Sigmoid colon (tissue), 7 donors: ENCODE measurements at places on chromosomes 2 and 18.

- DNase-seq, result no peak
These were observed 233.4 kb downstream of the MTX2 start for GRCh38 chr2:176502619-176503018.

- DNase-seq, result no peak
These were observed 186.8 kb upstream of the CTAGE1 start for GRCh38 chr18:22604390-22604985.

GRCh38 chr2:55155206-55155605 lies 76.9 kb downstream of the CLHC1 start:
- DNase-seq, result no peak

DNA sequence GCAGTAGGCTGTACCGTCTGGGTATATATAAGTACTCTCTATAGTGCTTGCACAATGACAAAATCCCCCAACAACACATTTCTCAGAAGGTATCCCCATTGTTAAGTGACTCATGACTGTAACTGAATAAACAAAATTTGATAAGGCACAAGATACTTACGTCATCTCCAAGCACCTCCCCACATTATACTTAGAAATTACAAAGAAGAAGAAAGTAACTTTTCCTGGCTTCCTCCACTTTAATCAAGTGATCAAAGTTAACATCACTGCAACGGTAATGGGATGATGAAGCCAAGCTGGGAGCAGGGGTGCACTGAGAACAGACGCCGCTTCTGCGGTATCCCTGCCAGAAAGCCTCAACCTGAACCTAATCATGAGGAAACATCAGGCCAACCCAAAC lies 9.7 kb downstream of the TNS1 start:
- DNase-seq, result no peak

DNA sequence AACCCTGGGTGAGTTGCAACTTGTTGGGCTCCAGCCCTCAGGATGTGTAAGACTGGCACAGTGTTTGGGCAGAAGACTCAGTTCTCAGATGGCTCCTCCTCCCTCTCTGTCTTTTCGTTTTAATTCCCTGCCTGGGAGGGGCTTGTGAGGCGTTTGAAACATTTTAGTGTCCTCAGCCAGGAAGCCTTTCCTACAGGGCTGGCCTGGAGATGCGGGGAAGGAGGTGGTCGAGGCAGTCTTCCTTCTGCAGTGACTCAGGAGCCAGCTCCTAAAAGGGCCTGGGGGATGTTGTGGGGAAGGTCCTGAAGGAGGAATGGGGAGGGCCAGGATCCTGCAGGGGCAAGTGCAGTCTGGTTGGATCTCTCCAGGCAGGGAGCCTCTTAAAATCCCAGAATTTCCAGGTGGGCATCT lies 22.1 kb upstream of the IGFBP5 start:
- DNase-seq, result no peak

DNA sequence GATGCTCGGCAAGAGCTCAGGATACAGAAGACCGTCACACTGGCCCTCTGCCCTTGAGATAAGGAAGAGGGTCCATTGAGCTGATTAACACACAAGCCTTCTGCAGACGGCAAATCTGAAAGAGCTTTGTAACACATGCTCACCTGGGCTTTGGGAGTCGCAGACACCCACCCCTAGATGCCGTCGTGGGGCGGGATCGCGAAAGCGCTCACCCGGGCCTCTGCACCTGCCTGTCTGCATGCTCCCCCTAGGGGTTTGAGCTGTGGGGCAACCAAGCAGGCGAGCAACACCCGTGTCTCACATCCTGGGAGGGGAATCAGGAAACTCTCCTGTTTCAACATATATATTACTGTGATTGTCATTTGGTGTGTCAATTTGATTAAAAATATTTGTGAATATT lies 99.8 kb upstream of the KCNH7 start:
- DNase-seq, result no peak

GRCh38 chr2:68806511-68807109 lies 64.6 kb downstream of the BMP10 start:
- DNase-seq, result no peak

- no peak for DNase-seq
These were observed 95.6 kb downstream of the LAMA3 start for GRCh38 chr18:23784832-23785245.

GRCh38 chr2:207905546-207905945 lies 119.8 kb downstream of the PLEKHM3 start:
- no peak for DNase-seq

DNA sequence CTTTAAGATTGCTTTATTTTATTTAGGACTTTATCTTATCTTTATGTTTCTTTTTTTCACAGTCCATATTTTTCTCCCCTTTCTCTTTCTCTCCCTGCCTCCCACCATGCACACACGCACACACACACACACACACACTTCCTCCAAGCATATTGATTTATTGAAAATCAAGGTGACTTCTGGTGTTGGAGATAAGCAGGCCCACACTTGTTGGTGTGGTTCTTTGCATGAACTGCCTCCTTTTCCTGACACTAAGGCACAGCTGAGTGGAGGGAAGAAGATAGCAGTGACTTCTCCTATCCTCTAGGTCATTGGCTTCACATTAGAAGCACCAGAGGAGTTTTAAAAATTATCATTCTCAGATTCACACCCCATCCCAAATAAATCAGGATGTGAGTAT lies 18.0 kb downstream of the TBR1 start:
- DNase-seq, result no peak

DNA sequence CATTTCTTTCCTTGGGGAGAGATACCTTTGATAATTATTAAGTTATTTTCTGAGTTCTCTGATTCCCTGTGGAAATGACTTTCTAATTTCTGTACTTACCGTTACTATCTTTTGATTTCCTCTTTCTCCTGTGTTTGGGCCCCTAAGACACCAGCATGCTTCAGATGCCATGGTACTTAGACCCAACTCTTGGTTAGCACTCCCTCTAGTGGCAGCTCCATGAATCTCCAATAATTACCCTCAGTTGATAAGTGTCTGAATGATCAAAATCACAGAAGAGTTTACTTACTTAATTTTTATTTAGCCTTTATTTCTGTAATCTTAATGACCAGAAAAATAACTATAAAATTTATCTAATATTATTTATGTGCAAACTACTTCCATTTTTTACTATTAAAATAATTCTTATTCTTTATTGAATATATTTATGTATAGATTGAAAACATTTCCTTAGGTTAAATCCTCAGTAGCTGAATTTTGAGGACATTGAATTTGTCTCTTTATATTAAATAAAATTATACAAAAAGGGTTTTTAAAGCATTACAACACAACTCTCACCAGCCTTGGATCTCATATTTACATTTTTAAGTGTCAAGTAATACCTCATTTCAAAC lies 300.4 kb downstream of the KCNS3 start:
- DNase-seq, result no peak

GRCh38 chr2:47223980-47224379 lies 68.9 kb upstream of the STPG4 start:
- DNase-seq, result no peak

GRCh38 chr2:239815671-239816070 lies 209.5 kb downstream of the NDUFA10 start:
- DNase-seq, result peak; percentile 45

DNA sequence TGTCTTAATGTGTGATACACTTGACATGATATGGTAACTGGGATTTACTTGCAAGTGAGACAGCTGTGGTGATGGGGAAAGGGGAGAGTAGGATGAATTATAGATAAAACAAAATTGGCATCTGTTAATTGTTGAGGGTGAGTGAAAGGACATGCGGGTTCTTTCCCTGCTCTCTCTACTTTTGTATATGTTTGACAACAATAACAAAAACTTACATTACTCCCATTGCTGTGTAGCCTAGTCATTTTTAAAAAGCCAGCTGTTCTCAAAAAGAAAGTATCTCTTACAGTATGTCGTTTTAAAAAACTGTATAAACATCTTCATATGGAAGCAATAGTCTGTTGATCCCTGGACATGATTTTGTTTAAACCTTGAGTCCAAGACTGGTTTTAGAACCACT lies 117.6 kb downstream of the MYO1B start:
- no peak for DNase-seq
